Fibroblast of lung (primary cell): ENCODE measurements at places on chromosomes 1 and 21.

- peak; percentile 34 for DNase-seq
Observed at GRCh38 chr1:218865591-218865990, 308.1 kb upstream of the LYPLAL1 start.

GRCh38 chr1:94650301-94650700 lies 108.7 kb upstream of the F3 start:
- no peak for DNase-seq

DNA sequence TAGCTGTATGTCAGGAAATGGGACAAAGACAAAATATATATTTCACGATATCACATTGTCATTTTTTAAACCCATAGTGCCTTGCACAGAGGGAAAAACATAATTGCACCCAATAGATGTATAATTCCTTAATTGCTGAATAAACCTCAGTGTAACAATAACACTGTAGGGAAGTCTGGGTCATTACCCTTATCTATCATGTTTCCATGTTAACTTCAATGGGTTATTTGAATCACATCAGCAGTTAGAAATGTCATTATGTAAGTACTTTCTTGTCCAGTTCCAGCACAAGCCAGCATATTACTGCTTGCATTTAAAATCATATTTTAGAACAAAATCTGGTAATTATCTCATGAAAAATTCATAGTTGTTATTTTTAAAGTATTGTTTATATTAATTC lies 222.7 kb downstream of the HMCN1 start:
- DNase-seq, result peak; percentile 58

DNA sequence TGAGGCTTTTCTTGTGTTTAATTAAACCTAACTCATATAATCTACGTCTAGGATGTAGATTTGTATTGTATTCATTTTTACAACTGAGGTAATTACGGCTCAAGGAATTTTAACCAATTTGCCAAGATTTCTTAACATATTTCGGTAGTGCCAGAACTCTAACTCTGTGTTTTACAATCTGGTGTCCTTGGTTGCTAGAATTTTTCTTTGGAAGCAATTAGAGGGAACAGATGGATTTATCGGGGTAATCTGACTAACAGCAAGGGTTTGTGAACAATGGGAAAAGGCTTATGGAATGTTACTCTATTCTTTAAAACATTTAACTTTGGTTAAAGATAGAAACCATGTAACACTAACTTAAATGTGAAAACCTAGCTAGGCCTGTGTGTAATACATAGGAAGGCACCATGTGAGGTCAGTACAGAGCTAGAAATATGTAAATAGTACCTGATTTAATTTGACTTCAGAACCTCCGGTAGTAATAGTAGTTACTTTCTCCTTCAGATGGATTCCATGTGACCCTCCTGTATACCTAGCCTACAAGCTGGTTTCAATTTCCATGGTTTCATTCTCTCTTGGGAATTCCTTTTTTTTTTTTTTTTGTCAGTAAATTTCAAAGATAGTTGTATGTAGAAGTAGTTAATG lies 1.2 kb downstream of the MTF2 start:
- DNase-seq, result peak; percentile 77

DNA sequence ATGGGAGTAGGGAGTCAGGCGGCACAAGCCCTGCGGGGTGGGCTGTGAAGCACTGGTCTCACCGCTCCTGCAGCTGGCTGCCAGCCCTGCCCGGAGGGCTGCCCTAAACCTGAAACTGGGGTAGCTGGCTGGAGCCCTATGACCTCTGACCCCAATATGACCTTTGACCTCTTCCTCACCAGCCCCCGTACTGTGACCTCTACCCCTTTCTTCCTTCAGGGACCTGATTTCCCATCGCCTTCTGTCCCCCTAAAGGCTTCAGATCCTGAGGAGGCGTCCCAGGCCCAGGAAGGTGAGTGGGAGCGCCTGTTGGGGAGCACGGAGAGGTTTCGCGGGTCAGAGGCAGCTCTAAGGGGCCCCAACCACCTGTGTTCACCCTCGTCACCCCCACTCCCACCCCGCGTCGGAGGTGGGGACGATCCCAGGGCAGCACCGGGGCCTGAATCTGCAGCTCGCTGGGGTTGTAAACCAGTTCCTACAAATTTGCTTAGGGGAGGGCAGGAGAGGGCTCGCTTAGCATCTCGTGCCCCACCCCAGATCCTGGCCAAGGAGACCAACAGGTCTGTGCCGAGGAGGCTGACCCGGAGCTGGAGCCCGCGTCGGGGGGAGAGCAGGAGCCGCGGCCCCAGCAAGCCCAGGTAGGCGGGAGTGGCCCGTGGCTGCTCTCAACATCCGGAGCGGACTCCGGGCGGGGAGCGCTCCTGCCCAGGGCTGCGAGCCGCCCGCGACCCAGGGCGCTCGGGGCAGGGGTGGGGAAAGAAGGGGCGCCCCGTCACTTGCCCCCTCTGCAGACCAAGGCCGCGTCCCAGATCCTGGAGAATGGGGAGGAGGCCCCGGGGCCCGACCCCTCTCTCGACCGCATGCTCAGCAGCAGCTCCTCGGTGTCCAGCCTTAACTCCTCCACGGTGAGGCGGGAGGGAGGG lies 7.3 kb downstream of the SYTL1 start:
- DNase-seq, result peak; percentile 45

DNA sequence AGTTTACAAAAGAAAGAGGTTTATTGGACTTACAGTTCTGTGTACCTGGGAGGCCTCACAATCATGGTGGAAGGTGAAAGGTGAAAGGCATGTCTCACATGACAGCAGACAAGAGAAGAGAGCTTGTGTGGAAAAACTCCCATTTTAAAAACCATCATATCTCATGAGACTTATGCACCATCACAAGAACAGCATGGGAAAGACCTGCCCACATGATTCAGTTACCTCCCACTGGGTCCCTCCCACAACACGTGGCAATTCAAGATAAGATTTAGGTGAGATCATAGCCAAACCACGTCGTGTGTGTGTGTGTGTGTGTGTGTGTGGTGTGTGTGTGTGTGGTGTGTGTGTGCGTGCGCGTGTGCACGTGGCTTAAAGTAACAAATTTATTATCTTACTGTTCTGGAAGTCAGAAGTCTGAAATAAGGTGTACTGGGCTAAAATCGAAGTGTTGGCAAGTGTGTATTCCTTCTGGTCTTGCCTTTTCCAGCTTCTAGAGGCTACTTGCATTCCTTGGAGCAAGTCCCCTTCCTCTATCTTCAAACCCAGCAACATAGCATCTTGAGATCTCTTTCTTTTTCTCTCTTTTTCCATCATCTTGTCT lies 48.1 kb upstream of the MPC2 start:
- peak; percentile 58 for DNase-seq

DNA sequence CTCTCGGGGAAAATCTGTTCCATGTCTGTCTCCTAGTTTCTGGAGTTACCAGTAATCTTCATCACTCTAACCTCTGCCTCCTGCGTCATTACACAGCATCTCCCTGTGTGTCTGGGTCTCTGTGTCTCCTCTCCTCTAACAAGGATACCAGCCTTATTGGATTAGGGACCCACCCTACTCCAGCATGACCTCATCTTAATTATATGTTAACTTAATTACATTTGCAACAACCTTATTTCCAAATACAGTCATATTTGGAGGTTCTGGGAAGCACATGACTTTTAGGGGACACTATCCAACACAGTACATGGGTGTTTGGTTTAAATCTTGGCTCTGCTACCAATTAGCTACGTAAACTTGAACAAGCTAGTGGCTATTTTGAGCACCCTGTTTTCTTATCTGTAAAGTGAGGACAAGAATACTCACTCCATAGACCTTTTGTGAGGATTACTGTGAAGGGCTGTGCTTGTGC lies 83.9 kb upstream of the SGIP1 start:
- DNase-seq, result peak; percentile 25

DNA sequence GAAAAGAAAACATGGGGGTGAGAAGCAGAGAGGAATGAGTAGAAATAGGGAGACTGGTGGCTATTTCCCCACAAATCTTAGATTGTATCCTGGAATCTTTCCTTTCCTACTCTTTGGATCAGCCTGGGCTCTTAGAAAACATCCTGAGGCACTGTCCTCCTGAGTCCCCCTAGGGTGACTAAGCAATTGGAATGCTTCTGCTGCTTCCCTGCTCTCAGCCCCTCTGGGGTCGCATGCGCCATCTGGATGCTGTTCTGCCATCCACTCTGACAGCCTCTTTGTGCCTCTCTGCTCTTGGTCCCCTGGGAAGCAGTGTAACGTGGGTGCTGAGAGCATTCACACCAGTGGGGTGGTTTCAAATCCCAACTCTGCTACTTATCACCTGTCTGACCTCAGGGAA lies 443.0 kb downstream of the SIPA1L2 start:
- no peak for DNase-seq

GRCh38 chr1:184532199-184532598 lies 145.4 kb downstream of the C1orf21 start:
- DNase-seq, result no peak

DNA sequence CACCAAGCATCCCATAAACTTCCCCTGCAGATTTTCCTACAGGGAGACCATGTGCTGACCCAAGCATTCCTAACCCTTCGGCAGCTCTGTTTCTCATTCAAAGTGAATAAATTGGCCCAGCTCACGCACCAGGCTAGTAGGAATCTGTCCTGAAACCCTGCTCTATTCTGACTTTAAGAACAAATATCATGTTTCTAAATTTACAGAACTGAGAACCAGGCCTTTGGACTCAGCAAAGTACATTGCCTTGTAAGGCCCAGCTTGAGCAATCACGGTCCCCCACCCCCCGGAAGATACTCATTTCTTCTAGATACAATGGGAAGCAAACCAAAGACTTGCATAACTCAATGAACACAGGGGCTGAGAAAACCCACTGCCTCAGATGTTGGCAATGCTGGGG lies 160.1 kb upstream of the NFIA start:
- no peak for DNase-seq

GRCh38 chr1:46735708-46736324 lies 16.9 kb upstream of the EFCAB14 start:
- DNase-seq, result peak; percentile 54

GRCh38 chr1:2347896-2348295 lies 43.5 kb downstream of the MORN1 start:
- no peak for DNase-seq

DNA sequence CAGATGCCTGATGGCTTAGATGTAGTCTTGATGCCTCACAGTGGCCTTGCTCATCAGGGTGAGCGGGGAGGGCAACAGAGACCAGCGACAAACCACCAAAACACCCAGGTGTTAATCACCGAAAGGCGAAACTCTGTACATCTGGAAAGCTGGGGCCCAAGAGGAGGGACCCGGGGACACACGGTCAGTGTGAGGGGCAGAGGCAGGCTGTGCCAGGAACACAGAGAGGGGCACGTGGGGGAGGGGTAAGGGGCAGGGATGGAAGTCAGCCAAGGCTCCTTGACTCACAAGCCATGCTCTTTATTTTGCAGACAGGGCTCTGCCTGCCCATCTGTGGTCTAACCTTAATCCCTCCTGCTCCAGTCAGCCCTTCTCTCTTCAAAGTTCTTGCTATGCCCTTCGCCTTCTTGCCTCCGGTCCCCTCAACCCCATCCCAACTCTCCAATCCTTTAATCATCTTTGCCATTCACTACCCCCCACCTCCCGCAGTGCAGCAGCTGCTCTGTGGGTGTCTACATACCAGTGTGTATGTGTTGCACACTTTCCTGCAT lies 4.3 kb downstream of the MEF2D start:
- DNase-seq, result no peak

GRCh38 chr1:1024771-1025699 lies 5.1 kb downstream of the AGRN start:
- peak; percentile 73 for DNase-seq

GRCh38 chr1:168019407-168019806 lies 82.5 kb upstream of the MPC2 start:
- DNase-seq, result no peak

DNA sequence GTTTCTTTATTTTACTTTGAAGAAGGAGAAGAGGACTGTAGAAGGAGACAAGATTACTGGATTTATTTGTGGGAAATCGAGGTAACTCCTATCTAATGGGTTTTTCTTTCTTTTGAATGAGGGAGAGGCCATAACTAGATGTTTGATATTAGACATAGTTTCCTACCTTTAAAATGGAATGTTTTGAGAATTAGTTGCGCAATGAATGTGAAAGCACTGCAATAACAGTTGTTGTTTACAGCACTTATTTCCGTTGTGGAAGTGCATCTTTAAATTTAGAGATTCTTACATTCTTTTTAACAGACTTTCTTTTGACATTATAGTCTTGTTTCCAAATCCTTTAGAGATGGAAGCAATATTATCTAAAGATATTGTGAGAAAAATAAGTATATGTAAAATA lies 229.0 kb downstream of the SRGAP2C start:
- DNase-seq, result no peak

DNA sequence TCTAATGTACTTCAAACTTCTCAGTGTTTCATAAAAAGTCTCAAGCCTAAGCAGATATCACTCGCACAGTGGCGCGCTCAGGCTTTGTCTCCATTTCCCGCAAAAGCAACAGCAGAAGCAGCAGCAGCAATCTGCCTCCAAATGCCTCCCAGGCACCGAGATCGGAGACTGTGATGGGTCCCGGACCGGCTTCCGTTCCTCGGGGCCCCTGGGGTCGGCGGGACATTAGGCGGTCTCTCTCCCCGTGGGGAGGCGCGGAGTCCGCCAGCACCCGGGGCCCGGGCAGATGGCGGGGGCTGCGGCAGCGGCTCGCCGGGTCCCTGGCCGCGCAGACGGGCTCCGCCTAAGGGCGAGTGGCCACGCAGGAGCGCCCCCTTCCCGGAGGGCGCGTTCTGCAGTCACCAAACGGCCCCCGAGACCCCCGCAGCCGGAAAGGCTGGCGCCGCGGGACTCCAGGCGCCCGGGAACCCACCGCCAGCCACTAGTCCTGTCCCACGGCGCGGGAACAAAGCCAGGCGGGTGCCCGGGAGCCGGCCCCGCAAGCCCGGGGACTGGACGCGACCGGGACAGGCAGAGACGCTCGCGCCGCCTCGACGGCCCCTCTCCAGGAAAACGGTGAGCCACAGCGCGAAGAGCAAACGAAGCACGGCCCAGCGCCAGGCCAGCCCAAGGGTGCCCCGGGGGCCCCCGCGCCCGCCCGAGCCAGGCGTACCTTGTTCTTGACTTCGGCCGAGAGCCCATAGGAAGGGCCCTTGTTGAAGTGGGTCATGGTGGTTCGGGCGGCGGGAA lies 590 bp downstream of the CNN3 start:
- DNase-seq, result peak; percentile 63

DNA sequence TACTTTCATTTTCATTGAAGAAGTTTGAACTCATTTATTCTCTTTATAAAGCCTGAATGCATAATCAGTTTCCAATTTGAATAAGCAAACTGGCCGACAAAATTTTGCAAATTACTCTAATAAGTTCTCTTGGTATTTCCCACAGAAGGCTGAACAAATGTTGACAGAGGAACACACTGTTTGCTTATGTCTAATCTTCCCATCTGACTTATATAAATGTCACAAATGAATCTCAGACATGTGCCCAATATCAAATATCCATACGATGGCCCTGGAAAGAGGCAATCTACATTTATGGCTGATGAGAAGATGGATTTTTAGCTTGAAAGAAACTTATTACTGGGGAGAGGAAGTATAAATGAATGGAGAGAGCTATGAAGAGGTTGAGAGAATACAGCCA lies 380.6 kb upstream of the ZRANB2 start:
- no peak for DNase-seq
